A549 treated with CORT108297 at 1 μM for 4 hours (cell line): ENCODE measurements at places on chromosomes 2 and 18. TPM values are rescaled to one million over a fixed set of nuclear protein-coding genes. Genes with fewer than 3 reads are reported as not detected.

Gene GRHL1
- 0.64 to 1.3 TPM (median 0.99 TPM) in 5 replicates for total RNA-seq

Gene STK25
- total RNA-seq = 91.2 to 122 TPM (median 115 TPM) in 5 replicates

Gene REG3A
- total RNA-seq = not detected in 5 replicates

Gene CD8B2
- not detected in 5 replicates for total RNA-seq

Gene MC2R
- total RNA-seq = not detected in 5 replicates
